Progenitor cell of endocrine pancreas (in vitro differentiated cells): ENCODE measurements at places on chromosomes 4 and X. TPM values are rescaled to one million over a fixed set of nuclear protein-coding genes. Genes with fewer than 3 reads are reported as not detected.

GRCh38 chrX:111892375-111892774, 16.4 kb downstream of the TRPC5OS start:
- no peaks in the 10 kb centered on the region for H3K4me1 ChIP-seq
- no peaks in the 10 kb centered on the region for H3K27me3 ChIP-seq
- no peak overlapping the region for H3K27ac ChIP-seq

DNA sequence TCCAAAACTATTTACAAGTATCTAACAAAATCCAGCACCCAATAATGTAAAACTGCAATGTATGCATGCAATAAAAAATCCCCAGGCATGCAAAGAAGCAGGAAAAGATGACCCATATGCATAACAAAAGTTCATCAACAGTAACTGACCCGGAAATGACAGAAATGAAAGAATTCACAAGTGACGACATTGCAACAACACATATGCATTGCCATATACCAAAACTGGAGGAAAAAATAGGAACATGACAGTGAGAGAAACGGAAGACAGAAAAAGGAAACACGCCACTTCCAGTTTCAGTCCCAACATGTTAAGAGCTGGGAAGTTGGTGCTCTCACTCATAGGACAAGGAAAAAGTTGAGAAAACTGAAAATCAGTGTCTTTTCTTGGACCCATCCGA, 154.6 kb downstream of the EVC2 start:
- H3K27ac ChIP-seq: no peak overlapping the region
- no peaks in the 10 kb centered on the region for H3K4me1 ChIP-seq
- DNase-seq: no peak

GRCh38 chrX:69876221-69876620, 173.5 kb downstream of the AWAT2 start:
- H3K27me3 ChIP-seq: no peaks in the 10 kb centered on the region
- DNase-seq: no peak
- no peaks in the 10 kb centered on the region for H3K4me1 ChIP-seq
- no peaks in the 10 kb centered on the region for H3K36me3 ChIP-seq

The SMR3B gene
- total RNA-seq: not detected in 2 replicates

- H3K27ac ChIP-seq: no peak overlapping the region
- no peak overlapping the region for H3K4me3 ChIP-seq
- no peaks in the 10 kb centered on the region for H3K27me3 ChIP-seq
- peaks cover 3% of the 10 kb centered on the region for H3K36me3 ChIP-seq
- H3K4me1 ChIP-seq: peaks cover 42% of the 10 kb centered on the region
- DNase-seq: no peak
Observed at GRCh38 chr4:113756005-113756410, 5.5 kb downstream of the CAMK2D start.

GRCh38 chr4:141486375-141486997, 149.9 kb upstream of the IL15 start:
- H3K4me3 ChIP-seq: no peak overlapping the region
- no peak for DNase-seq
- H3K27me3 ChIP-seq: no peaks in the 10 kb centered on the region
- no peaks in the 10 kb centered on the region for H3K4me1 ChIP-seq

DNA sequence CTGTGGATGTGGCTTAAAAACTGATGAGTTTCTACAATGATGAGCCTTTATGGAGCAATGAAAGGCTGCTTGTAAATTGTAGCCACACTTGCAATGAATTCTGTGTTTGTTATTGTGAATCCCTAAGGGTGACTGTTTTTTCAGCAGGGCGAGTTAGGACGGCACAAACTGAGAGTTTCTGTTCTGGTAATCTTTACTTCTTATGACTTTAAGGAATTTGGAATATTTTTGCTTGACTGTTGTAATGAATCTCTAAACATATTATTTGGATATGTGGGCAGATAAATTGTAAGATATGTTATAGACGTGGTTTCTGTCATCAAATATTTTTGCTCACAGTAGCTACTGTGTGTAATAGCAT, 22.2 kb downstream of the RBPJ start:
- no peak for DNase-seq
- no peak overlapping the region for H3K4me3 ChIP-seq
- H3K36me3 ChIP-seq: peaks cover 7% of the 10 kb centered on the region

The KLB gene
- 0.36 and 0.43 TPM in 2 replicates for total RNA-seq

GRCh38 chr4:35912174-35912573, 332.1 kb downstream of the ARAP2 start:
- DNase-seq: no peak
- H3K36me3 ChIP-seq: no peaks in the 10 kb centered on the region
- peaks cover 9% of the 10 kb centered on the region for H3K27me3 ChIP-seq

DNA sequence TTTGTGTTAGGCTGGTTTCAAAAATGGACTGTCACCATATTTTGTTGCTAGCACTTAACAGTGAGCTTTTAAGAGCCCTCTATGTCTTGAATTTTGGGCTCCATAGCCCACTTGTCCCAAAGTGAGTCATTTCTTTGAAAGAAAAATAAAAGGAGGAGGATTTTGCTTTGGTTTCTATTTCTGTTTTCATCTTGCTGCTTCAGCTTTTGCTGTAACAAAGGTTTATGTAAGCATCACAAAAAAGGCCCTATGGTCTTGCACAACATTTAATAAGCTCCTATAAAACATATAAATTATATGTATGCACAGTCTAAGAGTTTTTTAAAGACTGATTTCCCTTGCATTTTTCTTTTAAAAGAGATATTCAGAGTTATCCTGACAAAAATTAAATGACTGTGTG, 105.2 kb downstream of the PHOX2B start:
- H3K27me3 ChIP-seq: peaks cover 27% of the 10 kb centered on the region
- peaks cover 9% of the 10 kb centered on the region for H3K4me1 ChIP-seq
- no peak overlapping the region for H3K4me3 ChIP-seq
- DNase-seq: no peak
- H3K36me3 ChIP-seq: peaks cover 2% of the 10 kb centered on the region

- H3K36me3 ChIP-seq: no peaks in the 10 kb centered on the region
- H3K4me1 ChIP-seq: no peaks in the 10 kb centered on the region
- H3K27ac ChIP-seq: no peak overlapping the region
- no peak overlapping the region for H3K4me3 ChIP-seq
- H3K27me3 ChIP-seq: no peaks in the 10 kb centered on the region
Observed at GRCh38 chrX:116276261-116276660, 105.7 kb downstream of the AGTR2 start.
